ENCODE measurements at places on chromosomes 12 and 14.

DNA sequence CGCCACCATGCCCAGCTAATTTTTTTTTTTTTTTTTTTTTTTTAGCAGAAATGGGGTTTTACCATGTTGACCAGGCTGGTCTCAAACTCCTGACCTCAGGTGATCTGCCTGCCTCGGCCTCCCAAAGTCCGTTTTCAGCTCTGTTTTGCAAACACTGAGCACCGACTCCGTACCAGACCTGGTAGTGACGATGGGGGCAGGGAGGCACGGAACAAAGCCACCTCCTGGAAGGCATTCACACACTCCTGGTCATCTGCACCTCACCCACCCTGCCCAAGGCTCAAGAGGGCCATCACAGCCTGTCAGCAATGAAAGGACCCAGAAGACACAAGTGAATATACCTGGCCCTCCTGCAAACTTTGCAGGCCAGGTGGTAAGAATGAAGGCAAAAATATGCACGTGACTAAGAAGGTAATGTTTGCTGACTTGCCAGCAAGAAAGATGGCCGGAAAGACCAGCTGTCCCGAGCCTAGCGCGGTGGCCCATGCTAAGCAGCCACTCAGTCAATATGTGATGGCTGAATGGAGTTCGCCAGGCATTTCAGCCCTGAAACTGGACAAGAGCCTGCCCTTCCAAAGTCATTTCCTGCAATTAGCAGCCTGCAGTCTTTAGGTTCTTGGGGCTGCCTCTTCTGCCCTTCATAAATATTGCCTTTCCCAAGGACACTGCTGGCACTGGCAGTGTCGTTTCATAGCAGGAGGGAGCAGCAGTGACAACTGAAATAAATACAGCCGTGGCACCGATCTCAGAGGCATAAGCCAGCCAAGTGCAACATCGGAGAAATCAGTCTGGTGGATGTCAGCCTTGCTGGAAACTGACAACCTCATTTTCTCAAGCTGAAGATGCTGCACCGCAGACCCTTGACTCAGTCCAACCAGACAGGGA is 17.6 kb downstream of the MMAB start:
- no peak for DNase-seq

DNA sequence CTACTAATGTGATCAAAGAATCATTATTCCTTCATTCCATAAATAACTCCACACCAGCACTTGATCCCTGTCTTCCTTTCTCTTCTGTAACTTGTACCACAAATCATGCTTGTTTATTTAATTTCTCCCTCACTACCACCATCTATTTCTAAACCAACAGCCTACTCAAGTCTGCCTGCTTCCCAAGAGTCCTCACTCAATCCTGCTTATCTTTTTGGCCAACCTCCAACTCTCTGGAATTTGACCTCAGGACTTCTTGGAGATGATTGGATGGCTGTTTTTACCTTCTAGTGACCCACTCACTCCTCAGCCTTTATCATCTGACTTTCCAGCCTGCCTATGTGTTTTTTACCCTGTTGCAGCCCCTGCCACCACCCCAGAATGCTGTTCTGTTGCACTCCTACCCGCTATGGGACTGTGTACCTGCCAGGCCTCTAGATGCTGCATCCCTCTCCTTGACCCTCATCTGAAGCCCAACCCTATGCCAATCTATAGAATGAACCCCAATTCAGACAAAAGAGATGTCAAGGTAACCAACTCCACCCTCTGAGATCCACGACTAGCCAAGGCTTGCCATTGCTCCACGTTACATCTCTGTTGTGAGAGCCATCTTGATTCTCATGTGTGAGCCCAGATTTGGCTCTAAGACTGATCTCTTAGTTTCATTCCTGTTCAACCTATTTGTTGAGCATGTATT is 150.2 kb upstream of the PLEKHG7 start:
- DNase-seq, result no peak

DNA sequence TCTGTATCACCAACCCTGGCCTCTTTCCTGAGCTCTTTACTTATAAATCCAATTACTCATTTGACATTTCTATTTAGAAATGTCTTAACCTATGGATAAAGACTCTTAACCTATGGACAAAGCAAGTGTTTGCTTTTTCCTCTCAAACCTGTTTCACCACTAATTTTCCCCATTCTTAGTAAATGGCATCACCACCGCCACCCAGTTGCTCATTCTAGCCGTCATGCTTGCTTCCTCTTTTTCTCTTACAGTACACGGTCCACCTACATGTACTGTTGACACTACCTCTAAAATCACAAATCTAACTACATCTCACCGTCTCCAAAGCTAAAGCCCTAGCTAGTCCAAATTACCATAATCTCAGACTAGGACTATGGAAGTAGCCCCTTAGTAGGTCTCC is 60.0 kb downstream of the CAPS2 start:
- DNase-seq, result no peak

DNA sequence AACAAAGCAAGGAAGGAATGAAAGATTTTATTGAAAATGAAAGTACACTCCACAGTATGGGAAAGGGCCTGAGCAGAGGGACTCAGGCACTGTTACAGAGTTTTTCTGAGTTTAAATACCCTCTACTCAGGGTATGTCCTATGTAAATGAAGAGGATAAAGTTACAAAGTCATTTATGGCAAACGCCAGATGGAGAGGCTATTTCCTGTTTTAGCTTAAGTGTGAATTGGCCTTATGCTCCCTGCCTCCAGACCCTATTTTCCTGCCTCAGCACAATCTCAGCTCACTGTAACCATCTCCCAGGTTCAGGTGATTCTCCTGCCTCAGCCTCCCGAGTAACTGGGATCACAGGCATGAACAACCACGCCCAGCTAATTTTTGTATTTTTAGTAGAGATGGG is 6.8 kb upstream of the PHC1 start:
- DNase-seq, result no peak

DNA sequence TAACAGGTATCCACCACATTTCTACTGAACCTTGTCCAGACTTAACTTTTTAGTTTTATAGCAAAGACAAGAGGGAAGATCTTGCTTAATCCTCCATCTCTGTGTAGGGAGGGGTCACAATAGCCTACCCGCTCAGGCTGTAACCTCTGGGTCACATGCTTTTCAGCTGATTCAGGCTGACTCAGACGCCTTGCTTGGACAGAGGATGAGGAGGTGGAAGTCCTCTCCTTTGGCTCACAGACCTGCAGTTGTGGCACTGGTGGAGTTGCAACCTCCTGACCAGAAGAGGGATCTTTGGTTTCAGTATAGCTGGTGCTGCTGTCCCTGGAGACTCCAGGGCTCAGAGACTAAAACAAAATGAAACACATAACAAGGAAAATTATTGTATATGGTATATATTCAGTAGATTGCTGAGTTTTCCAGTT is 16.2 kb downstream of the ACIN1 start:
- no peak for DNase-seq

GRCh38 chr14:59190372-59190771 is 1.9 kb downstream of the DAAM1 start:
- no peak for DNase-seq

GRCh38 chr14:68011406-68012028 is 191.9 kb downstream of the RAD51B start:
- DNase-seq, result no peak

- DNase-seq, result no peak
These were observed 26.0 kb downstream of the WBP11 start for GRCh38 chr12:14777271-14777670.

GRCh38 chr12:89280833-89281538 is 71.3 kb downstream of the DUSP6 start:
- no peak for DNase-seq

- DNase-seq, result no peak
These were observed 1.6 kb downstream of the CD9 start for GRCh38 chr12:6201826-6202225.

GRCh38 chr14:64474041-64474440 is 8.7 kb downstream of the AKAP5 start:
- no peak for DNase-seq

- no peak for DNase-seq
These were observed 110.4 kb upstream of the NAV3 start for GRCh38 chr12:77720258-77720657.

GRCh38 chr14:93086441-93087055 is 29.2 kb downstream of the ITPK1 start:
- DNase-seq, result no peak

GRCh38 chr12:124160097-124160756 is 134.7 kb upstream of the RFLNA start:
- no peak for DNase-seq

GRCh38 chr12:116277467-116278278 is at the start of gene MED13L:
MED13L (minus strand) TSS chr12:116277693; CDS start chr12:116277131, 562 bp downstream.
- DNase-seq, result peak; percentile 70

GRCh38 chr12:68393417-68393816 is 61.3 kb upstream of the MDM1 start:
- no peak for DNase-seq

DNA sequence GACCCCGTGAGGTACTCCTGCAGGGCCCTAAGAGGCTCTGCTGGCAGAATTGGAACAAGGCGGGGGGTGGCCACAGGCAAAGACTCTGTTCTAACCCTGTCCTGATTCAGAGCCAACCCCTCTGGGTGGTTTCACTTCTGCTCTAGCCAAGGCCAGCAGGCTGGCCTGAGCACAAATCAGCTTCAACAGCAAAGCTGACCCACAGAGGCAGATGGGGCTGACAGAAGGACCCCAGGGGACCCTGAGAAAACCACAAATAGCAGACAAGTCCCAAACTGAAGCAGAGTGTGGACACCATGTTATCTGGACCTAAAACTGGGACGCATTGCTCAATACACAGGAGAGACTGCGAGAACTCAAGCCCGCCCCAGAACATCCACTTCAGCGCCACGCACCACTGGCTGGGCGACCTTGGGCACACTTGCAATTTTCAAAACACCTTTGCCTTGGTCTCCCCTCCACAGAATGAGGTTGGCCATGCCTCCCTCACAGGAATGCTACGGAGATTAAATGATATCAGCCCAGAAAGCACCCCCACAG is 76.4 kb upstream of the DICER1 start:
- no peak for DNase-seq

DNA sequence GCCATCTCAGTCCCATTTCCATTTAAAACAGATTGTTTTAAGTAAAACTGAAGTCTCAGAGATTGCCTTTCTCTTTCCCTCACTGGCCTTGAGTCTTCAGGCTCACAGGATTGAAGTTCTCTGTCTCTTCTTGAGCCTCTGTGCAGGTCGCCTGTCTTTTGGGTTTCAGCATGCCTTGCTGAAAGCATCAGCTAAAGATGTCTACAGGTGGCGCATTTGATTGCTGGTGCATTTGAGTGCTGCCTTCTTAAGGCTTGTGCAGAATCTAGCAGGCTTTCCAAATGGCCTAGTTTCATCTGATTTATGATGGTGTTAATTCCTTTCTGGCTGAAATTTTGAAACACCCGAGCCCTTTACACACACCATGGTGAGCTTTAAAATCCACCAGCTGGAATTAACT is 1062.2 kb upstream of the FBXO33 start:
- no peak for DNase-seq

GRCh38 chr12:6180268-6181051 is 19.7 kb upstream of the CD9 start:
- DNase-seq, result no peak

DNA sequence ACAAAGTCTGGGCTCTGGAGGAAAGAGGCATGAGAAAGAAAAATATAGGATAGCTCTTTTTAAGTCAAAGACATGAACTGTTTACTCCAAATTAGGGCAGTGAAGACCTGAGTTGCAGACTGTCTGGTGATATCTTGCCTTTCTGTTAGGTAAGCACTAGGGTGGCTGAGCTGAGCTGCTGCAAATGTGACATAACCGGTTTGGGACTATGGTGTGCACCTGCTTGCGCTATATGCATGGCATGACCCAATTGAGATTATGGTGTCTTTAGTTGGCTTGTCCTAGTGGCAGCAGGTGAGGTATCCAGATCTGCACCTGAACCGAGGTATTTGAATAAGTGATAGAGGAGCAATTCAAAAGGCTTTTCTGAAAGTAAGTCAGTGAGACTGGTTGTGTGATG is 345.6 kb downstream of the APAF1 start:
- no peak for DNase-seq

- DNase-seq, result no peak
These were observed 166.6 kb upstream of the HMGA2 start for GRCh38 chr12:65657635-65658034.

DNA sequence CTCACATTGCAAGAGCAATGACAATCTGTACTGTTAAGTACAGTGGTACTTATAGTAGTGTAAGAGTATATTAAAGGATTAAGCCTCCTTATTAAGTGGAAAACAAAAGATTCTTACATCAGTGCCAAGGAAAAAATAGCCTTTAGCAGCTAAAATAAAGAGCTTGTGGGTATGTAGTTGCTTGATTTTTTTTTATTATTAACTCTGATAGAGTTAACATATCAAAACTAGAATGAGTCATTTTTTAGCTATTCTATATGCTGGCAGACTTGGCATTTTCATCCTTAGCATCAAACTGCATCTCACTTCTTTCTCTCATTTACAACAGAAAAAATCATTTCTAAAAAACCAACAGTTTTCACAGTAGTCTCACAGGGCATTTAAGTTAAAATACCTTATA is 86.5 kb downstream of the ATP2B1 start:
- DNase-seq, result no peak

DNA sequence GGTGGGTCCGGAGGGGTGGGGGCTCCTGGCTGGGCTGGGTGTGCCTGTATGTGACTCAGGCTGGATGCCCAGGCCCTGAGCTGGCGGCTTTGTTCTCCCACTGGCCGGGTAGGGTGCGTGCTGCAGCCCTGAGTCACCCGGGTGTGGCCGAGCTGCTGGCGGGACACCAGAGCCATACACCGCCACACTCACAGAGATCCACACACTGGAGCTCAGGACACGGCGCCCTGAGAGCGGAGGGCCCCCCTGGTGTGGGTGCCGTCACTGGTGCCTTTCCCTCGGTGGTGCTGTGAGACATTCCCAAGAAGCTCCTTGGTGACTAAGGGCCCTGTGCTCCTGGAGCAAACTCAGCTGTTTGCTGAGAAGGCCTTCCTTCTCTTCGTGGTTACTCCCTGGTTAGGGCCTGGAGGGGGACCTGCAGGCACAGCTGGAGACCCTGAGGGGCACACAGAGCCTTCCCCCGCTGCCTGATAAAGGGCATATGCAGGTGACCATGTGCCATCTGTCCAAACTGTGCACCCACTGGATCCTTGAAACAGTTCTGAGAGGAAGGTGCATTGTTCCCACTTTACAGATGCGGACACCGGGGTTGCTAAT is 44.3 kb downstream of the KRT80 start:
- no peak for DNase-seq

All from stimulated activated CD4-positive, alpha-beta T cell treated with anti-CD3 and anti-CD28 coated beads, TNF-alpha, amount 100 ng/mL, for 1 hour (primary cell).